ENCODE measurements at places on chromosomes 6 and 20. TPM values are rescaled to one million over a fixed set of nuclear protein-coding genes. Genes with fewer than 3 reads are reported as not detected.

Gene TXLNB
- 1.1 TPM for total RNA-seq

Gene SOBP
- 3.8 TPM for total RNA-seq

Gene MACROD2
- 2.1 TPM for total RNA-seq

Gene IP6K3
- total RNA-seq: not detected

Gene AP5S1
- total RNA-seq: 9.7 TPM

Gene SGK2
- total RNA-seq: not detected

Gene KIF3B
- total RNA-seq: 14.1 TPM

Gene HSF2
- total RNA-seq: 2.3 TPM

Gene TBC1D22B
- total RNA-seq: 10.9 TPM

Gene TSBP1
- not detected for total RNA-seq

Gene DNAH8
- not detected for total RNA-seq

Gene TULP1
- not detected for total RNA-seq

Gene PNLDC1
- not detected for total RNA-seq

Gene ENPP5
- total RNA-seq: 0.94 TPM

Gene RAB44
- total RNA-seq: 0.11 TPM

Gene GPR31
- total RNA-seq: not detected

Gene RIPPLY2
- not detected for total RNA-seq

DNA sequence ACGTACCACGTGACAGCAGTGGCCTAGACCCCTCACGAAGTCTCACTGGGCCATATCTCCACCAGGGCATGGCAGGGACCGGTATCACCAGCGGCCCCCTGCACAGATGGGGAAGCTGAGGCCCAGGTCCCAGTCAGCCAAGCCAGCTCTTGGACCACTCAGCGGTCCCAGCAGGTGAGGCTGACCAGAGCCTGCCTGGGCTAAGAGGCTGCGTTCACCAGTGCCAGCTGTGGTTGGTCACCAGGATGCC is 2.6 kb upstream of the MRGBP start:
- DNase-seq: no peak

- no peak for DNase-seq
Measured at GRCh38 chr6:125114248-125114858, 39.2 kb upstream of the TPD52L1 start.

GRCh38 chr6:4776493-4777393 is 539 bp downstream of the CDYL start:
- no peak for DNase-seq

GRCh38 chr20:58576603-58576970 is 61.4 kb upstream of the APCDD1L start:
- no peak for DNase-seq

GRCh38 chr6:353642-354614 is 37.6 kb upstream of the IRF4 start:
- no peak for DNase-seq

GRCh38 chr6:145886228-145886956 is 71.8 kb upstream of the FBXO30 start:
- no peak for DNase-seq

GRCh38 chr6:56984361-56984760 is 29.5 kb downstream of the BEND6 start:
- no peak for DNase-seq

DNA sequence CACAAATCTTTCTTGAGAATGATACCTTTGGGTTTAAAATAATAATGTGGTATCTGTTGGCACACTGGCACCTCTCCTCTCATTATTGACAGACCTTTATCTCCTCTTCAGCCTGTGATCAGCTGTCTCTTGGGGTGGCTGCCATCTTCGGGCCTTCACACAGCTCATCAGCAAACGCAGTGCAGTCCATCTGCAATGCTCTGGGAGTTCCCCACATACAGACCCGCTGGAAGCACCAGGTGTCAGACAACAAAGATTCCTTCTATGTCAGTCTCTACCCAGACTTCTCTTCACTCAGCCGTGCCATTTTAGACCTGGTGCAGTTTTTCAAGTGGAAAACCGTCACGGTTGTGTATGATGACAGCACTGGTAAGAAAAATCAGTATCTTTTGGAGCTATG is 232.8 kb downstream of the GRIK2 start:
- no peak for DNase-seq

DNA sequence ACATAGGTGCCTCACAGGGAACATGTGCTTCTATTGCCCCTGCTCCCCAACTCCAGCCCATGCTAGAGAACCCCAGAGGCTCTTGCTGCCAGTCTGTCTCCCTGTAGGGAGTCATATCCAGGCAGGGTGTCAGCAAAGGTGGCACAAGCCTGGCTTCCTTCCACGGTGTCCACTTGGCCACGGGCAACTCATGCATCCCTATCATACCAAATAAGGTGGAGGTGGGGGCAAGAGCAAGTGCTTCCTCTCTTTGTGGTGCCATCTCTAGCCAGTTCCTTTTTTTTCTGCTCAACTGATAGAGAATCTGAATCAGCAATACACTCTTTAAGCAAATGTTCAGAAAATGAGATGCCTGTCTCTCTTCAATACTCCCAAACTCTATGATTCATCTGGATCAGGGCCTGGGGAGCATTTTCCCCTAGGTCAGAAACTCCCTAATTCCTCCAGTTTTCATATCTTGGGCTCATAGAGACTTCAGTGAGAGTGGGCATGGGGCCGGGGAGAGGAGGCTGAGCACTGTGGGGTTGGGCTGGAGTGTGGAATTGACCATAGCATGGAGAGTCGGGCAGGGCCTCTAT is 105.1 kb upstream of the GPR6 start:
- DNase-seq: no peak

DNA sequence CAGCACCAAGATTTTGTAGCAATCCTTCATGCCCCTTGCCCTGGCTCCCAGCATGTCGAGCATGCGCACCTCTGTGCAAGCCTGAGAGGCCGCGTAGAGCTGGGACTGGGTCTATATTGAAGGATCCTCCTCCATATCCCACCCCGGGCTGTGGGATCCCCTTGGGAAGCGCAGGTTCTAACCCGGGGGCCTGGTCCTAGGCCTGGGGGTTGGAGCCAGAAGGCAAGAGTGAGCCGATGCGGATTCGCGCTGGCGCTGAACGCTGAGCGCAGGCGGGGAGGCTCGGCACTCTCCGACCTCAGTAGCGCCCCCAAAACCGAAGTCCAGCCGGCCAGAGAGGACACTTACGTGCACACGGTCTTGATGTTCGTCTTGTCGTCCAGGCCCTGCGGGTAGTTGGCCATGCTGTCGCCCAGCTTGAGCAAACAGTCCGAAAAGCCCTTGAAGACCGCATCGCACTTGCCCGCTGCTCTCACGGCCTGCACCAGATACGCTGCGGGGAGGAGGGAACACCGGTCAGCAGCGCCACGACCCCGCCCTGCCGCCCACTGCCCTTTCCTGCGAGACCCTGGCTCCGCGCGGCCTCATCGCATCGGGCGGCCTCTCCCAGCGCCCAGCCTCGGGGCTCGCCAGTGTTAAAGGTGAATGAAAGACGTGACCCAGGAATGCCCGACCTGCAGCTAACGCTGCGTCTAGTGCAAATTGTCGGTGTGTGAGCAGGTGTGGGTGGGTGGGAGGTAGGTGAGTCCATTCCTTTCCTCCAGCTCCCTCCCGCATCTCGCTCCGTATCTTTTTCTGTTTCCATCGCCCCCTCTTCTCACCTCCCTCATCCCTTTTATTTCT is 4.5 kb downstream of the NRN1 start:
- no peak for DNase-seq

DNA sequence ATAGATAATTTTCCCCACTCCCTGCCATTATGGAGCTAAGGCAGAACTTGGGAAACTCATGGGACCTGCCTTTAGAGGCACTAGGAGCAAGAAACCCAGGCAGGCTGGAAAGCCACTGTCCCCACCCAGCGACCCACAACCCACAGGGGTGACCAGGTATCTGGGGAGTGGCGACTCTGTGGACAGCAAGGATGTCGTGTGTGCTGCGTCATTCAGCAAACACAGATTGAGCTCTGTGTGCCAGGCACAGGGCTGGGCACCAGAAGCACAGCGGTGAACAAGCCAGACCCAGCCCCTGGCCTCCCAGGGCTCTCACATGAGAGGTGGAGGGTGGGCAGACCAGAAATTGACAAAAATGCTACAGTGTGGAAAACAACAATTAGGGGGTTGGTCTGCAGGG is 27.7 kb downstream of the DLGAP4 start:
- no peak for DNase-seq

GRCh38 chr6:44034931-44035345 is 92.3 kb downstream of the MRPL14 start:
- DNase-seq: no peak

DNA sequence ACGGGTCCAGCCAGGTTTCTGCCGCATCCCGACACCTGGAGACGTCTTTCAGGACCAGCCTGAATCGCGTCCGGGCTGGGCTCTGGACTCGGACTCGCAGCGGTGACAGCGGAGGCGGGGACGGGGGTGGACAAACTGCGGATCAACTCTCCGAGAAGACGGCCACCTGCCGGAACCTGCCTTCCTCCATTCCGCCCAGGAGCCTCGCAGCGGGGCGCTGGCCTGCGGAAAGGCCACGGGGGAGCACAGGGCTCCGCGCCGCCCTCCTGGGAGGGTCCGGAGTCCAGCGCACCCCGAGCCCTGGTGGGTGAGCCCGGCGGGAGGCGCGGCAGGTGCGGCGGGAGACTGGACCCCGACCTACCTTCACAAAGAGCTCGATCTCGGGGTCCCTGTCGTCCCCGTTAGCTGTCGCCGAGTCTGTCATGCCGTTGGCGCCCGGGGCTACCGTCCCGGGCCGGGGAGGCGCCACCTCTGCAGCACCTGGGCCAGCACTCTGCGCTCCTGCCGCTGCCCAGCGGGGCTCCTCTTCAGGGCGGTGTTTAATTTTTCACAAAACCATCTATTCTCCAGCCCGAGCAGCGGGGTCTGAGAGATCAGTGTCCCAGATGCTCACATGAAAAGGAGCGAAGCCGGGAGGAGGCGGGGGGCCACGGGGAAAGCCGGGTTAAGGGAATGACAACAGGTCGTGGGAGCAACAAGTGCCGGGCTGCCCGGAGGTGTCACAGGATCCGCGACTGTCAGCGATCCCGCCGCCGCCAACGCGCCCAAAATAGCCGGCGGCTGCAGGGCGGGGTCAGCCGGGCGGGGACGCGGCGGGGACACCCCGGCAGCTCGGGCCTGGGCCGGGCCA is at the start of gene CLIC5:
Gene CLIC5 (minus strand): TSS at position 742 of the 850 bp plus-strand sequence. CDS start 318 bp downstream, at position 424.
- DNase-seq: no peak

- DNase-seq: no peak
Measured at GRCh38 chr20:20212675-20213096, 155.2 kb upstream of the INSM1 start.

DNA sequence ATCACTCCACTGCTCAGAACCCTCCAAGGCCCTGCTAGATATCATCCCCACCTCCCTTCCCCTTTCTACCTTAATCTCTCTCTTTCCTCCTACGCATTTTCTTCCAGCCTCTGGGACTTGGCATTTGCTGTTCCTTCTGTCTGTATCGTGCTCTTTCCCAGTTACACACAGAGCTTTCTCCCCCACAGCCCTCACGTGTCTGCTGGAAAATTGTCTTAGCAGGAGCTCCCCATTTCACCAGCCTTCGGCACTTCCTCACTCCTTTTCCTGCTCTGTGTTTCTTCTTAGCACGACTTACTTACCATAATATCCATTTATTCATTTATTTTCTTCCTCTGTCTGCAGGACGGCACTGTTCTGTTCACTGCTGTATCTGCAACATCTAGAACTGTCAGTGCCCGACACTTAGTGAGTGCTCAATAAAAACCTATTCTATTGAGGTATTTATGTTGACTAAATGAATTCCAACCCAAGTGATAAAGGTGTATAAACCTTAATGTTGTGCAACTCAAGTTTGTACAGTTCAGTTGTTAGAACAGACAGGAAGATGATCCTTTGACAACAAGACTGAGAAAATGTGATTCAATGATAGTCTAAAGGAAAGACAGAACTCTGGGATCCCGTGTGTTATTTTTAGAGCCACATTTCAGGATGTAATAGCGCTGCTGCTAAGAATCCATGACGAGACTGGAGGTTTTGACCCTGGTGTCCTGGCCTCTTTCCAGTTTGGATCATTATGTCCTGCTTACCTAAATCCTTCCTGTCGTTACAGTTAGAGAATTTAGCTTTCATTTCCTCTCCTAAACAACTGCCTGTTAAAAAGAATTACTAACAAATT is 170.1 kb upstream of the LAMP5 start:
- DNase-seq: no peak

DNA sequence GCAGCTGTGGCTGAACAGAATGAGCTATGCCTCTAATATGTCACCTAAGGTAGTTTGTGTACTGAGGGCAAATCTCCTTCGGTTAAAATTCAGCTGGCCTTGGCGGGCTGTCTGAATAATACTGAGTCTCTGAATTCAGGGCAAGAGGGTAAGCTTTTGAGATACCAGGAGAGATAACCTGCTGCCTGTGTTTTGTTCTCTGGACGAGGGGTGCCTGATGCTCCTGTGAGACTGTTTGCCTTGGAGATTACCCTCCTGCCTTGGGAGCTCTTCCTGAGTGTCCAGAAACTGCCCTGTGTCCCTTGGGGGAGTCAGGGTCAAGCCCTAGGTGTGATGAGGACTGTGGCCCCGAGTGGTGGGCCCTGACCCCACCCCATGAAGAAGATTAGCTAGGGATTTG is 282.9 kb downstream of the KIF16B start:
- DNase-seq: no peak

DNA sequence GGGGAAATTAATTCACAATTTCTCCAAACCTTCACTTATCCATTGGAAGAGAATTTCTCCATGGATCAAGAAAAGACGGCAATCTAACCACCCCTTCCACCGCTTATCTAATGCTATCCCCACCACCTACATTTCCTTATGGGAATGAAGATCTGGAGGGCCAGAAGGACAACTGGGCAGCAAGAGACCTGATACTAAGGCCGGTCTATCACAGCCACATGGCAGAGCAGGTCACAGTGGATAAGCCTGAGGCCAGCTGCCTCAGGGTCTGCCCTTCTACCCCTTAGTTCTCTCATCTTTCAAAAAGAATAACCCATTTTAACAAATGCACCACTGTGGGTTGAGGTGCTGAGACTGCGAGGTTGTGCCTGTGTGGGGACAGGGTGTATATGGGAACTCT is 37.1 kb downstream of the MAN1A1 start:
- DNase-seq: no peak

- DNase-seq: no peak
Measured at GRCh38 chr20:57412347-57413029, 21.3 kb downstream of the RBM38 start.

GRCh38 chr6:81748994-81749393 is 3.5 kb downstream of the TENT5A start:
- DNase-seq: no peak

DNA sequence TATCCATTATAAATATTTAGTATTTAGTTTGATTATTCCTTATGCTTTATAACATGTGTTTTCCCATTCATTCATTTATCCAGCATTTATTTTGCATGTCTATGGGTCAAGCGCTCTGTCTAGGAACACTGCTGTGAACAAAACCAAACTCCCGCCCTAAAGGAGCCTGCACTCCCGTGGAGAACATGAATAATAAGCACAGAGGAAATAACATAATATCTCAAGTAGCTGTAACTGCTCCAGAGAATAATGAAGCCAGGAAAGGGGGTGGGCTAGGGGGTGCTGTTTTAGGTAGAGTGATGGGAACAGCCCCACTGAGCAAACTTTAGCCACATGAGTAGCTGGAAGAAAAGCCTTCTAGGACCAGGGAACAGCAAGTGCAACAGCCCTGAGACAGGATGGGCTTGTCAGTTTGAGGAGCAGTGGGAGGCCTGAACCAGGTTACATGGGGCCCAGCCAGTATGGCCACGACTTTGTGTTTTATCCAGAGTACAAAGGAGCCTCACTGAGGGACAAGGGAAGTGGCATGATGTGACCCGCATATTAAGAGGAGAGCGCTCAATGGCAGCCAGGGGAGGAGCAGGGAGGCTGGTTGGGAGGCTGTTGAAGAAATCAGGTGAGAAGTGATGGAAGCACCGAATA is 24.4 kb upstream of the PRND start:
- no peak for DNase-seq

GRCh38 chr20:13200767-13201500 is 20.1 kb upstream of the ISM1 start:
- no peak for DNase-seq
